ENCODE measurements at places on chromosomes 6 and 20. TPM values are rescaled to one million over a fixed set of nuclear protein-coding genes. Genes with fewer than 3 reads are reported as not detected.

DNA sequence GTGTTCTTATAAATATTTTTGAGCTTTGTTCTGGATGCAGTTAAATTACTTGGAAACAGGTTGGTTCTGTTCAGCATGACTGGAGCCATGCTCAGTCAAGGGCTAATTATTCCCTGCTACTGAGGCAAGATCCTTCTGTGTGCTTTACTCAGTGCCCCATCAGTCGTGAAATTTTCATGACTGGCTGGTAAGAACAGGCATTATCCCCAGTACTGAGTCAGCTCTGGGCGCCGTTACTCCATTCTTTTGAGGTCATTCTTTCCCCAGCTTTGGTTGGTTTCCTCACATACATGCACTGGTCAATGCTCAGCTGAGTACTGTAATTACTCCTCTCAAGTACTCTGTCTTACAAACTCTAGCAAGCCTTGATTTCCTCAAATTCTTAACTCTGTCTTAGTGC, 71.3 kb downstream of the CDKAL1 start:
- H3K27me3 ChIP-seq = no peaks in the 10 kb centered on the region
- H3K4me1 ChIP-seq = no peaks in the 10 kb centered on the region
- DNase-seq = no peak
- H3K27ac ChIP-seq = no peak overlapping the region
- no peak overlapping the region for H3K4me3 ChIP-seq

PKHD1 gene
- not detected for total RNA-seq

- peaks cover 28% of the 10 kb centered on the region for H3K27me3 ChIP-seq
- no peak for DNase-seq
- no peak overlapping the region for H3K27ac ChIP-seq
These were observed 18.7 kb upstream of the SFT2D1 start for GRCh38 chr6:166361077-166361429.

GRCh38 chr6:34350934-34351217, 41.6 kb downstream of the NUDT3 start:
- H3K4me3 ChIP-seq = no peak overlapping the region
- peaks cover 5% of the 10 kb centered on the region for H3K4me1 ChIP-seq
- no peaks in the 10 kb centered on the region for H3K27me3 ChIP-seq
- DNase-seq = no peak

- no peaks in the 10 kb centered on the region for H3K4me1 ChIP-seq
- no peaks in the 10 kb centered on the region for H3K36me3 ChIP-seq
- DNase-seq = no peak
These were observed 23.8 kb upstream of the MTHFD1L start for GRCh38 chr6:150841697-150842096.

DNA sequence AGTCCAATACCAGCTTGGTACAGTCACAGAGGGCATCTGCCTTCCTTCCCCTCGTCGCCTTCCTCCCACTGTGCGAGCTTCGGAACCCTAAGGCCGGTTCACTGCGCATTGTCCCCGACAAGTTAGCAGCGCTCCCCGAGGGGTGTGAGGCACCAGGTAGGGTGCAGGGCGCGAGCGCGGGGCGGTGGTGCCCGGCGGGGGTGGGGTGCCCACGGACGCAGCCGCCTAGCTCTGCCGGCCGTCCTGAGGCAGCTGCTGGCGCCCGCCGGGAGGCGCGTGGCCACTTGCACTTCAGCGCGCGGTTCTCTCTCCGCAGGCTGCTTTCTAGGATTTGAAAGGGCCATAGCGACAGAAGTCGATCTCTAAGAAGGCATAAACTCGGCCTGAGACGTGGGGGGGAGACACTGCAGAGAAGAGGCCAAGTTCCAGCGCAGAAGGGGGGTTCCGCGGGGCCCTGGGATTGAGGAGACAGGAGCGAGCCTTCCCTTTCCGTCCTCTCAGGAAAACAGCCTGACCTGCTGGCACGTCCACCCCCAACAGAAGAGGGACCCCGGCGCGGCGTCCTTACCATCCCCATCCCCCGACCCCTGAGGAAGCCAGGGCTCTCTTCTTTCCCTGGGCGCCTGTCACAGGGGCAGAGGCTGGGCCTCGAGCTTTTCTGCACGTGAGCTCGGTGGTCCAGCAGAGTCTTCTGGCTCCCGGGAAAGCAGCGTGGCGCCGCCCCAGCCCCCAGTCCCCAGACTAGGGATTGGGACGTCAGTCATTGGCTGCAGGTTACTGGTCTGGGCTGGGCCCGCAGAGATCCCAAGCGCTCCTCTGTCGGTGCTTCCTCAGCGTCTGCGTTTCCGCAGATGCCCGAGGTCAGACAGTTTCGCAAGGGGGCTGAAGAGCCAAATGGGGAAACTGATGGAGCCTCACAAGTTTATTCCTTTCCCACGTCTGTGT, 15.6 kb upstream of the PRDM13 start:
- no peaks in the 10 kb centered on the region for H3K36me3 ChIP-seq
- H3K27ac ChIP-seq = no peak overlapping the region
- H3K4me3 ChIP-seq = no peak overlapping the region
- peaks cover 33% of the 10 kb centered on the region for H3K4me1 ChIP-seq
- DNase-seq = no peak

DNA sequence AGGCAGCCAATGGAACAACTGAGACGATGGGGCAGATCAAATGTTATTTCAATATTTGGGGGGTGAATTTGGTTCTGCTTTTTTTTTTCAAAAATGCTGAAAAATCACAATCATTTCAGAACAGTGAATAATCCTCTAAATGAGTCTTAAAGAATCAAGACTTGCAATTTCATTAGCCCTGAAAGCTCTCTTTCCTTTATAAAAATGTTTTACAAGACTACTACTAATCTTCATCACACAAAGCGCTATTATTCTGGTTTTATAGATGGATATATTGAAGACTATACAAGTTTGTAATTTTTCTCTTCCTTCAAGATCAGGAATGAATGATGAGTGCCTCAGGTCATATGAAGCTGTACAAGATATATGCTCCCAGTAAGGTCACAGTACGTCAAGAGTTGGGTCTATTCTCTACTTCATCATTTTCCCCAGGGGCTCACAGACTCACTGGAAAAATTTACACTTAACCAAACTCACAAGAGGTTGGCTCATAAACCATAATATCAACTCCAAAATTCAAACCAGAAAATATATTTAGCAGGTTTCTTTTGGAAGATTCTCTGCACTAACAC, 19.5 kb downstream of the RNF24 start:
- no peak overlapping the region for H3K27ac ChIP-seq
- H3K4me1 ChIP-seq = peaks cover 46% of the 10 kb centered on the region
- no peak overlapping the region for H3K4me3 ChIP-seq
- no peaks in the 10 kb centered on the region for H3K27me3 ChIP-seq

DNA sequence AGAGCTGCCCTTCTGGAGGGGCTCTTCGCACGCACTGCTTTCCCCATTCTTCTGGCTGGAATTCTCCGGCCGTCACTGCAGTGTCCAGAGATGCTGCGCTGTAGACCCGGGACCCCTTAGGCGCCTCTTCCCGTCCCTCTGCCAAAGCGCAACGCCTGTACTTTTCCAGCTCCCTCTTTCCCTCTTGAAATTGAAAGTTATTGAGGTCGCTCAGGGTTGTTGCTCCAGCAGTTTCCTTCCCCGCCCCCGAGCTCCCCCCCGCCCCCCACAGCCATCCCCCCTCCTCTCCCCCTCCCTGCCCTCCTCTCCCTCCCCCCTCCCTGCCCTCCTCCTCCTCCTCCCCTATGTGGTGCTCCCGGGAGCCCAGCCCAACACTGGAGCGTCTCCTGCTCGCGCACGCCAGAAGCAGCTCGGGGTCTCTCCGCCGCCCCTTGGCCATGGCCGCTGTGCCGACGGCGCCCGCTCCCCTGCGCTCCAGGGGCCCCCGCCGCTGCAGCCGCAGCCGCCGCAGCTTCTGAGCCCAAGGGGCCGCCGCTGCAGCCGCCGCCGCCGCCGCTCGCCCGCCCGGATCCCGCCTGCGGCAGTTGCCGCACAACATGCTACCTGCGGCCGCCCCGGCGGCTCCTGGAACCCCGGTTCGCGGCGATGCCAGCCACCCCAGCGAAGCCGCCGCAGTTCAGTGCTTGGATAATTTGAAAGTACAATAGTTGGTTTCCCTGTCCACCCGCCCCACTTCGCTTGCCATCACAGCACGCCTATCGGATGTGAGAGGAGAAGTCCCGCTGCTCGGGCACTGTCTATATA, at the start of gene RSPO3:
RSPO3 (plus strand) TSS at position 374 of the 804 bp plus-strand sequence. CDS start 522 bp downstream, outside the sequence.
- peak; percentile 29 for DNase-seq
- peaks cover 71% of the 10 kb centered on the region for H3K27me3 ChIP-seq
- H3K27ac ChIP-seq = no peak within 1 kb of the TSS
- peak within 1 kb of the TSS; percentile 70 for H3K4me3 ChIP-seq
- peaks cover 23% of the 10 kb centered on the region for H3K4me1 ChIP-seq
- no peaks in the 10 kb centered on the region for H3K36me3 ChIP-seq

BEND6 gene
- not detected for total RNA-seq

- peaks cover 18% of the 10 kb centered on the region for H3K4me1 ChIP-seq
- DNase-seq = peak; percentile 63
- H3K27me3 ChIP-seq = peaks cover 32% of the 10 kb centered on the region
- peak within 1 kb of the TSS; percentile 63 for H3K27ac ChIP-seq
These were observed at the start of gene HLA-DRA for GRCh38 chr6:32439602-32440214. Gene HLA-DRA (plus strand): TSS chr6:32439887. CDS start chr6:32439951, 64 bp downstream.

BTNL2 gene
- not detected for total RNA-seq

SRPK1 gene
- 81.2 TPM for total RNA-seq

DNA sequence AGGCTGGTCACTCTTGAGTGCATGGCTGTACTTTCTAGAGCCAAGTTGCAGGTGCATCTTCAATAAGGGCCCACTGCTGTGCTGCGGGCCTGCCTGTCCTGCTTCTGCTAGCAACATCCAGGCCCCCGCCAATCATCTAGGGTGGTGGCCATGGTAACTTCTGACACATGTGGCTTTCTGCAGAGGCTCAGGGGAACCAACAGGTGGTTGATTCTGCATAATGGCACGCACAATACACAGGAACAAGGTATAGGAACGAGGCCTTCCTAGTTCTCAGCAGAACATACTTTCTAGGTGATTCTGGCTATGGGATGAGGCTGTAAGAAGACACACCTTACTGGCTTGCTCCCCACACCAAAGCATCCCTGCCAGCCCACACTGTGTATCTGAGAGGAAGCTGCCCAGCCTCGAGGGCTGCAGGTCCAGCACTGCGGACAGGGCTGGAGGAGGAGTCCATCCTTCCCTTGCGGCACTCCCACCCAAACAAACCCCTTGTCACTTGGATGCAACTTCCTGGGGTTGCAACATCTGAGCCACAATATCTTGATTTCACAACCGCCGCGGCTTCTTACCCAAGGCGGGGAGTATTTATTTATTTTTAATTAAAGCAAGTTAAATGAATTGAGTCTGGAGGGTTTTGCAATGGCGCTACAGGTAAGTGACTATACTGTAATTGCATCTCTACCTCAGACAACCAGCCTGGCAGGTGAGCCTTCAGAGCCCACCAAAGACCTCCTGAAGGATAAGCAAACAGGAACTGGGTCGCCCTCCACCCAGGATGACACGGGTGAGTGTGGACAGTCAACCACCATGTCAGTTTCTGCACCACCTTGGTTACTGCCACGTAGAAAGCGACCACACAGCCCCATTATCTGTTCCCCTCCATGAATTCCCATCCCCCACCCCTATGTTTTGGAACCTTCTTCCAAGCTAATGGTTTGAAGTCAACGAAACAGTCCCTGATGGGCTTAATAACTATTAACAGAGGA, 49.6 kb downstream of the SULF2 start:
- peaks cover 22% of the 10 kb centered on the region for H3K4me1 ChIP-seq
- peaks cover 4% of the 10 kb centered on the region for H3K27me3 ChIP-seq
- no peaks in the 10 kb centered on the region for H3K36me3 ChIP-seq

- H3K27ac ChIP-seq = no peak overlapping the region
- H3K4me3 ChIP-seq = no peak overlapping the region
- H3K4me1 ChIP-seq = no peaks in the 10 kb centered on the region
- DNase-seq = no peak
These were observed 126.9 kb upstream of the UFL1 start for GRCh38 chr6:96394727-96395126.

COL9A3 gene
- not detected for total RNA-seq

- no peaks in the 10 kb centered on the region for H3K36me3 ChIP-seq
- no peak overlapping the region for H3K27ac ChIP-seq
These were observed 32.5 kb downstream of the PNPLA1 start for GRCh38 chr6:36302227-36302976.

DNA sequence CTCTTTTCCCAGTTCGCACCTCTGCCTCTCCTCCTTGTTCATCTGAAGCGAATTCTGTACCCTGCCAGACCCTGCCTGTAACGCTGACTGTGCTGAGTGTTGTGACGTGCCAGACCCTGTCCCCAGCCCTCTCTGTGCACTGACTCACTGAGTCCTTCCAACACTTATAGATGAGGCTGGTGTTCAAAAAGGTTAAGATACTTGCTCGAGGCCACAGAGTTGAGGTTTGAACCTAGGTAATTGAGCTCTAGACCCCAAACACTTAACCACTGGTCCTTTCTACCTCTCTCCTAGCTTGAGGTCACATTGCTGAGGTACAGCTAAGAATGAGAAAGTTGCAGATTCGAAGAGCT, 45.7 kb upstream of the NEDD9 start:
- no peak overlapping the region for H3K4me3 ChIP-seq
- DNase-seq = peak; percentile 33
- H3K36me3 ChIP-seq = peaks cover 54% of the 10 kb centered on the region
- peaks cover 46% of the 10 kb centered on the region for H3K4me1 ChIP-seq

DNA sequence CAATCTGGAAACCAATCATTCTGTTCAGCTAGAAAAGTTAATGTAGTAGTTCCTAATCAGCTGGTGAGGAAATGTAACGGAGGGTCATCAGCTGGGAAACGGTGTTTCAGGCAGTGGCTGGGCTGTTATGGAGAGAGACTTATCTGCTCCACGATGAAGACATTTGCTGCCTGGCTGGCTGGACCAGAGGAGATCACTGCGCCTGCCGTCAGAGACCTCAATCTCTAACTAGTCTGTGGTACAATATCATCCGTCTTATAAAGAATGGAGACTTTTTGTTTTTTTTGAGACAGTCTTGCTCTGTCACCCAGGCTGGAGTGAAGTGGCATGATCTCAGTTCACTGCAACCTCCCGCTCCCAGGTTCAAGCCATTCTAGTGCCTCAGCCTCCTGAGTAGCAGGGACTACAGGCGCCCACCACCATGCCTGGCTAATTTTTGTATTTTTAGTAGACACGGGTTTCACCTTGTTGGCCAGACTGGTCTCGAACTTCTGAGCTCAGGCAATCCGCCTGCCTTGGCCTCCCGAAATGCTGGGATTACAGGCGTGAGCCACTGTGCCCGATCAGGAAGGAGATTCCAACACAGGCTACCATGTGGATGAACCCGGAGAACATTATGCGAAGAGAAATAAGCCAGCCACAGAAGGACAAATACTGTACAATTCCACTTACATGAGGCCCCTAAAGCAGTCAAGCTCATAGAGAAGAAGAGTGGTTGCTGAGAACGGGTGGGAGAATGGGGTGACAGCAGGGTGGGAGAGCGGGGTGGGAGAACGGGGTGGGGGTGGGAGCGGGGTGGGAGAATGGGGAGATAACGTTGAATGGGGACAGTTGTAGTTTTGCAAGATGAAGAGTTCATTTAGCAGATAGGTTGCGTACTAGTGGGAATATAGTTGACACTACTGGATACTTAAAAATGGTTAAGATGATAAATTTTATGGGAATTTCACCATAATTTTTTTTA, 115.1 kb downstream of the SULF2 start:
- H3K4me3 ChIP-seq = no peak overlapping the region
- no peak for DNase-seq
- no peaks in the 10 kb centered on the region for H3K36me3 ChIP-seq

GRCh38 chr6:119148825-119149525, 70.5 kb upstream of the FAM184A start:
- peaks cover 50% of the 10 kb centered on the region for H3K4me1 ChIP-seq
- no peak overlapping the region for H3K27ac ChIP-seq
- H3K4me3 ChIP-seq = no peak overlapping the region

Measured in activated CD8-positive, alpha-beta T cell treated with anti-CD3 and anti-CD28 coated beads, Interleukin-2, amount 10 ng/mL, durations not matched to agents 7 days and 5 days (primary cell).